ENCODE measurements at places on chromosomes 6 and 20.
A peak's percentile ranks its signal among the peaks of the same experiment; 100 is the strongest.

- DNase-seq: no peak
These were observed 89.9 kb downstream of the CDC5L start for GRCh38 chr6:44477293-44477894.

DNA sequence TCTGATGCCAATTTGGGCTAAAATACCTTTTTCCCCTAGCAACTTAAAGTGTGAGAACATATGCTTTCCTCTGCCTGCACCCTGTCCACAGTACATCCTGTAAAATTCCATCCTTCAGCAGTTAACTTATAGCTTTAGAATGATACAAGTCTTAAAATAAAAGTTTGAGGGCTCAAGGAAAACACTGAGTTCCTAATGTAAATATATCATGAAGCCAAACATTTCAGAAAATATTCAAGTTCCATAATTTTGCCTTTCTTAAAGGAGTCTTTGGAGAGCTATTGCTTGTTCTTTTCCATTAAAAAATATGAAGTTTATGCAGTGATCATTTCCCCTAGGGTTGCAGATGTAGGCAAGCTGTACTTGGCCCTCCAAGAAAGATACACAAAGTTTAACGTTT is 303.8 kb downstream of the COL12A1 start:
- DNase-seq: no peak

- no peak for DNase-seq
These were observed 17.2 kb upstream of the FAM50B start for GRCh38 chr6:3831761-3832530.

- peak; percentile 43 for DNase-seq
These were observed 119.7 kb downstream of the ADGRG6 start for GRCh38 chr6:142421285-142422117.

DNA sequence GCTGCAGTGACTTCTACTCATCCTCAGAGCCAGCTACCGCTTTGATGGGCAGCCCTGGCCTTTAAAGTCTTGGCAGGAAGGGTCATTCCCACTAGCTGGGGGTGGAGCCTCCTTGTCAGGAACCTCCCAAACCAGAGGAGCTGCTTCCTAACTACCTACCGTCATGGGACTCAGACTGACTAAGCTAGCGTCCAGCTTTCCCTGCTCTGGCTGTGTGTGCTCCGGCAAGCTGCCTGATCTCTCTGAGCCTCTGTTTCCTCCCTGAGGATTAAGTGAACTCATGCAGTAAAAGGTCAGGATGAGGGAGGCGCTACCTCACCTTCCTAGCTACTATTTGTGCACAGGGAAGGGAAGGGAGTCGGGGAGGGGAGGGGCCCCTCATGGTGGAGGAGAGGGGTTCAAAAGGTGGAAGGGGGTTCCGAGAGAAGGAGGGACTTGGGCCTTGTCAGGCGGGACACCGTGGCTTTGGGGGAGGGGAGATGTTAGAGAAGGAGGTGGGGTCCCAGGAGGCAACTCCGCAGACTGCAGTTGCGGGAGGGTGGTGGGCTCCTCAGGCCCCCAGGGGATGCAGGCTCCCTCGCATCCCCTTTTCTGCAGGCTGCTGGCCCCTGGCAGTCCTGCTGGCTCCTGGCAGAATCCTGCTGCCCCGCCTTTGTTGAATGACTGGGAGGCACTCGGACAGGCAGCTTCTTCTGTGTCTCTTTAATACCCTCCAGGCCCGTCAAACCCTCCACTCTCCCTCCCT is 9.8 kb downstream of the DUSP15 start:
- DNase-seq: peak; percentile 61

- DNase-seq: peak; percentile 33
These were observed 100.8 kb downstream of the OR2B2 start for GRCh38 chr6:27811451-27811772.

DNA sequence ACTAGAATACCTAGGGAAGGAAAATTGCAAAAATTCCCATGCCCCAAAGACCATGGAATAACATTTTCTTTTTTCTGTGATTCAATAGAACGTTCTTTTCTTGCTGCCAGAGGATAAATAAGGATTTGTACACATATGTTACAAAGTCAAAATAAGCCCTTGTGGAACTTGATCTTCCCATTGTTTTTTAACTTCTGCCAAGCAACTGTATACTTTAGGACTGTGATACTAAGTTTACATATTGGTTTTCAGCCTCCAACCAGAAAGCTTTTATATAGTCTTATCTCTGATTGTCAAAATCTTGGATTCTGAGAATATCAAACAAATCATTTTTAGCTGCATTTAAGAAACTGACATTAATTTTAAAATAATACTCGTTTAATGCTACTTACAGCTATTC is 84.6 kb downstream of the HMGCLL1 start:
- DNase-seq: no peak

GRCh38 chr20:40286975-40287531 is 402.0 kb downstream of the MAFB start:
- no peak for DNase-seq

GRCh38 chr6:16824845-16825685 is 63.8 kb upstream of the ATXN1 start:
- DNase-seq: no peak

DNA sequence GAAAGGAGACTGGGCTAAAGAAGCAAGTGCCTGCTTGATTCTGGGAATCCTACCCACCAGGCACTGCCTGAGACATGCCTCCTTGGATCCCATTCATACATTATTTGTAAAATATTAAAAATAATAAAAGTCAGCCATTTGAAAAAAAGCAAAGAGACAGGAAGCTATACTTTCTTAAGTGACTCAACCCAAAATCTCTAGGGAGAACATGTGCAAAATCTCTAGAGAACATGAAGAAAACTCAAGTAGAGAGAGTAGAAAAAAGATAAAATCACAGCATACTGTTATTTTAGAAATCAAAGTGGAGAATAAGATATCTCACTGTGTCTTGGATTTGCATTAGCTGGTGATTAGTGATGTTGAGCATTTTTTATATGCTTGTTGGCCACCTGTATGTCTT is 197.2 kb upstream of the GGTLC1 start:
- DNase-seq: no peak

DNA sequence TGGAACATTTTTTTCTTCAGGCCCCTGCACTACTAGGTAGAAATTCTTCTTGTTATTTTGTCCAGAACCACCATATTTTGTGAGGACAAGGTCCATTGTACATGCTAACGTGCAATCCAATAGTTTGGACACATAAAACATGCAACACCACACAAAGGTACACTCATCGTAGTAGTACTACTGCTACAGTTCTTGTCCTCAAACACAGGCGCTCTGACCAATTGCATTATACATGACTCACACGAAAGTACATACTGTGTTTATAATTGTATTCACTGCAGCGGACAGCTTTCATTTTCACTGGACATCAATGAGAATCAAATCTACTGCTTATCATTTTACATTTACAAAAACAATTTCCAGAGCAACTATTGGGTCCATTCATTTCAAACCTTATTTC is 15.3 kb upstream of the SMLR1 start:
- DNase-seq: peak; percentile 40

DNA sequence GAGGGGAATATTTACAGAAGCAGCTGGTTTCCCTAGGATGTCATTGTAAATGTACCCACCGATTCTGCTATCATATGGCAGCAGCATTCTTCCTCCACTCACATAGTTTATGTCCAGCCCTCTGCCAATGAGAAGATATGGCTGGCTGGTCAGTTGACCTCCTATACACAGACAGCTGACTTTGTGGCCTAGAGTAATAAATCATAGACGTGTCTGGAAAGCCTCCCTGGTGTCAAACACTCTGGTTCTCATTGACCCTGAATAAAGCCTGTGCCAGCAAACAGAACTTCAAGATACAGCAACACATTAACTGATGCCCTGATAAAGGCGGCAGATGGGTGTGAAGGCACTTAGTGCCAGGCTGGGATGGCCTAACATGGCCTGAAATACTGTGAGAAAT is 52.6 kb downstream of the GPR63 start:
- DNase-seq: no peak

- no peak for DNase-seq
These were observed 7.7 kb downstream of the MPC1 start for GRCh38 chr6:166375013-166375412.

GRCh38 chr20:2604506-2604835 is 48.0 kb upstream of the NOP56 start:
- DNase-seq: no peak

GRCh38 chr6:43247114-43247999 is 4.1 kb downstream of the TTBK1 start:
- peak; percentile 67 for DNase-seq

DNA sequence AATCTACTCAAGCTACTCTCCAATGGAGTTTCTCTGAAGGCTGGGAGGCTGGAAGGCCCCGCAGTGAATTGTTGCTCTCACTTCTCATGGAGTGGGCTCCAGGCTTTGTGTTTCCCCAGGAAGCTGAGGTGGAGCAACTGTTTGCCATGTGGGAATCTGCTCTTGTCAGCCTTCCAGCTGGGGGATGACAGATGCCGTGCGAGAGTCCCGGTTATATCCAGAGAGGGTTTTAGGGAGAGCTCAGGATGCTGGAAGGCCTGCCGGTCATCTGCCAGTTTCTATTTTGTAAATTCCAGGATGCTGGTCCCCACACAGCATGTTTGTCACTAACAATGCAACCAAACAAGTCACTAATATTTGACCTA is 98.2 kb upstream of the NAA20 start:
- DNase-seq: no peak

- DNase-seq: no peak
These were observed 23.1 kb downstream of the NCR2 start for GRCh38 chr6:41358503-41358902.

- DNase-seq: peak; percentile 49
These were observed 571 bp downstream of the ITCH start for GRCh38 chr20:34363465-34364222.

GRCh38 chr6:44045672-44046015 is 81.6 kb downstream of the MRPL14 start:
- DNase-seq: no peak

DNA sequence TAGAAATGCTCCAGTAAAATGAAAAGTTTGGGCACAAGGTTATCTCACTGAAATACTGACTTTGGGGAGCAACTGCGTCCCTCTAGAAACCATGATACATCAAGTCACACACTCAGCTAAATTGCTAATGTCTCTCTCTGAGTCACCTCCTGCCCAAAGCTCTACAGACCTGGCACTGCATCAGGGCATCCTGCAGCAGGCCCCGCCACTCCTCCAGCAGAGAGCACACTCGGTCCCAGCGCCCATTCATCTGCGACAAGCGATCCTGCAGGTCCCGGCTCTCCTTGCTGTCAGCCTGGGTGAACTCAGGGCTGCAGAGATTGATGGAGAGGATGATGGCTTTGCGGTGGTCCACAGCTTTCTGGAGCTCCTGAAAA is 329.0 kb downstream of the ESR1 start:
- DNase-seq: peak; percentile 85

DNA sequence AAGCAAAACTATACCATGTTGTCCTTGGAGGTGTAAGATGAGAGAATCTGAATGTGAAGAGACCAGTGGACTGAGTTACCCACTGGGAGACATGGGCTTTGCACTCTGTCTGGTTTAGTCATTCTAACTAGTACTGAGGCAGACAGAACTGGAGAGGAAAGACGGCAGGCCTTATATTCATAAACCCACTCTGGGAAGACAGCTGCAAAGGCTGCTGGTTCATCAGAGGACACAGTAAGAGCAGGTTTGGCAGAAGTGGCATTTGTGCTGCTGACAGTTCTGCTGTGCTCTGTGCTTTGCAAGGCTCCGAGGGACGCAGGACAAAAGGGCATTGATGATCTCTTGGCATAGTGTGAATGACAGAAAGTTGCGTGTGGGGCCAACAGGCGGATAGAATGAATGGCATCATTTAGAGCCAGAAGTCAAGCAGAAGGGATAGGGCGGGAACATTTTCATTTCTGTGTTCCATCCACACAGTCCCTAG is 142.3 kb upstream of the TENT5A start:
- DNase-seq: no peak

DNA sequence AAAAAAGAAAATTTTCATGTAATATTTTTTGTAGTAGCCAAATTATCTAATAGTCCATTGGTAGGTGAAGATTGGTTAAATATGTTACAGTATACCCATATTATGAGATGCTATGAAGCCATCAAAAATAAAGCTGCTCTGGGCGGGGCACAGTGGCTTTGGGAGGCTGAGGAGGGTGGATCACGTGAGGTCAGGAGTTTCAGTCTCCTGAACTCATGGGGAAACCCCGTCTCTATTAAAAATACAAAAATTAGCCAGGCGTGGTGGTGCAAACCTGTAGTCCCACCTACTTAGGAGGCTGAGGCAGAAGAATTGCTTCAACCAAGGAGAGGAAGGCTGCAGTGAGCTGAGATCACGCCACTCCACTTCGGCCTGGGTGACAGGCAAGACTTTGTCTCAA is 360.5 kb downstream of the KIF16B start:
- DNase-seq: no peak

DNA sequence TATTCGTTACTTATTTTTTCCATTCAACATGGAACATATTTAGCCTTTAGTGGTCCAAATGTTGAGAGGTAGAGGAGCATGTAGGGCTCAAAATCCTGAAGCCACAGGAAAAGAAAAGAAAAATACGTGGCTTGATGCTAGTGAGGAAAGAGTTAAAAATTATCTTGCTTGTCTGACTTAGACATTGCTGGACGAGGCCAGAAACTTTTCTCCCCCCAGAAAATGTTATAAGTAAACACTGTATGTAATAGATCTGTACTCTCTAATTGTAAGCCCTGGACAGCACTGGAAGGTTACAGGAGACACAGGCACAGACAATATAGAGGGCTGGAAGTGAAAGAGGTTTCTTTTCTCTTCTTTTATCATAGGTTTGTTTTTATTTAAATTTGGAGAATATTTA is 165.6 kb downstream of the ZFP64 start:
- no peak for DNase-seq

- DNase-seq: no peak
These were observed 171.9 kb upstream of the MAP3K7 start for GRCh38 chr6:90758741-90759140.

- DNase-seq: no peak
These were observed 13.9 kb downstream of the CEP43 start for GRCh38 chr6:167013067-167013466.

GRCh38 chr20:10513061-10513460 is 78.0 kb downstream of the SLX4IP start:
- no peak for DNase-seq

- DNase-seq: peak; percentile 90
These were observed 49.6 kb downstream of the ATXN1 start for GRCh38 chr6:16711546-16712254.

DNA sequence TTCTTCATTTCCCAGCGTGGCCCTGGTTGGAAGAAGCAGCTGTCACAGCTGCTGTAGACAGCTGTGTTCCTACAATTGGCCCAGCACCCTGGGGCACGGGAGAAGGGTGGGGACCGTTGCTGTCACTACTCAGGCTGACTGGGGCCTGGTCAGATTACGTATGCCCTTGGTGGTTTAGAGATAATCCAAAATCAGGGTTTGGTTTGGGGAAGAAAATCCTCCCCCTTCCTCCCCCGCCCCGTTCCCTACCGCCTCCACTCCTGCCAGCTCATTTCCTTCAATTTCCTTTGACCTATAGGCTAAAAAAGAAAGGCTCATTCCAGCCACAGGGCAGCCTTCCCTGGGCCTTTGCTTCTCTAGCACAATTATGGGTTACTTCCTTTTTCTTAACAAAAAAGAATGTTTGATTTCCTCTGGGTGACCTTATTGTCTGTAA is 292.7 kb downstream of the ESR1 start:
- DNase-seq: peak; percentile 69

GRCh38 chr6:95804847-95805541 is 210.8 kb upstream of the FUT9 start:
- DNase-seq: peak; percentile 10

GRCh38 chr6:41256383-41256782 is 28.2 kb downstream of the TREML4 start:
- no peak for DNase-seq
